ENCODE measurements at places on chromosomes 16 and 17. TPM values are rescaled to one million over a fixed set of nuclear protein-coding genes. Genes with fewer than 3 reads are reported as not detected.

GRCh38 chr16:23679986-23680336 is 1.3 kb downstream of the PLK1 start:
- no peak for DNase-seq

GRCh38 chr16:89564476-89565255 is 4.2 kb downstream of the RPL13 start:
- no peak for DNase-seq

- DNase-seq: no peak
These were observed 19.8 kb upstream of the PITPNA start for GRCh38 chr17:1582374-1582773.

- no peak for DNase-seq
These were observed 42.3 kb downstream of the HNF1B start for GRCh38 chr17:37702598-37702997.

GRCh38 chr16:2487903-2488531 is 13.1 kb downstream of the TBC1D24 start:
- DNase-seq: no peak

RAB37 gene
- total RNA-seq: 5.9 TPM

KCNH6 gene
- total RNA-seq: 1.6 TPM

DNASE1L2 gene
- total RNA-seq: 0.65 TPM

KRTAP2-2 gene
- total RNA-seq: not detected

LYZL6 gene
- not detected for total RNA-seq

ARHGDIG gene
- total RNA-seq: 0.58 TPM
